ENCODE measurements at places on chromosomes 1 and 21. TPM values are rescaled to one million over a fixed set of nuclear protein-coding genes. Genes with fewer than 3 reads are reported as not detected.
A peak's percentile ranks its signal among the peaks of the same experiment; 100 is the strongest.

Gene FTCD
- total RNA-seq = not detected

GRCh38 chr1:208101661-208102431 lies 142.3 kb downstream of the PLXNA2 start:
- no peaks in the 10 kb centered on the region for H3K36me3 ChIP-seq
- H3K4me1 ChIP-seq = peaks cover 27% of the 10 kb centered on the region
- H3K27me3 ChIP-seq = no peaks in the 10 kb centered on the region
- H3K4me3 ChIP-seq = no peak overlapping the region
- H3K27ac ChIP-seq = no peak overlapping the region

GRCh38 chr1:82065916-82066315 lies 265.2 kb downstream of the ADGRL2 start:
- no peaks in the 10 kb centered on the region for H3K36me3 ChIP-seq
- H3K4me1 ChIP-seq = no peaks in the 10 kb centered on the region
- DNase-seq = no peak

Gene NCAM2
- 3.1 TPM for total RNA-seq

Gene S100A1
- total RNA-seq = not detected

GRCh38 chr1:152459596-152460528 lies 45.8 kb upstream of the CRNN start:
- H3K4me1 ChIP-seq = peaks cover 21% of the 10 kb centered on the region
- peak; percentile 89 for DNase-seq
- H3K4me3 ChIP-seq = no peak overlapping the region
- H3K27ac ChIP-seq = peak overlapping the region; percentile 79

Measured in spleen (tissue), 13 donors.